ENCODE measurements at places on chromosomes 11 and 22. TPM values are rescaled to one million over a fixed set of nuclear protein-coding genes. Genes with fewer than 3 reads are reported as not detected.

GRCh38 chr11:33452836-33453624 lies 195.8 kb downstream of the HIPK3 start:
- no peaks in the 10 kb centered on the region for H3K36me3 ChIP-seq
- DNase-seq = no peak

DNA sequence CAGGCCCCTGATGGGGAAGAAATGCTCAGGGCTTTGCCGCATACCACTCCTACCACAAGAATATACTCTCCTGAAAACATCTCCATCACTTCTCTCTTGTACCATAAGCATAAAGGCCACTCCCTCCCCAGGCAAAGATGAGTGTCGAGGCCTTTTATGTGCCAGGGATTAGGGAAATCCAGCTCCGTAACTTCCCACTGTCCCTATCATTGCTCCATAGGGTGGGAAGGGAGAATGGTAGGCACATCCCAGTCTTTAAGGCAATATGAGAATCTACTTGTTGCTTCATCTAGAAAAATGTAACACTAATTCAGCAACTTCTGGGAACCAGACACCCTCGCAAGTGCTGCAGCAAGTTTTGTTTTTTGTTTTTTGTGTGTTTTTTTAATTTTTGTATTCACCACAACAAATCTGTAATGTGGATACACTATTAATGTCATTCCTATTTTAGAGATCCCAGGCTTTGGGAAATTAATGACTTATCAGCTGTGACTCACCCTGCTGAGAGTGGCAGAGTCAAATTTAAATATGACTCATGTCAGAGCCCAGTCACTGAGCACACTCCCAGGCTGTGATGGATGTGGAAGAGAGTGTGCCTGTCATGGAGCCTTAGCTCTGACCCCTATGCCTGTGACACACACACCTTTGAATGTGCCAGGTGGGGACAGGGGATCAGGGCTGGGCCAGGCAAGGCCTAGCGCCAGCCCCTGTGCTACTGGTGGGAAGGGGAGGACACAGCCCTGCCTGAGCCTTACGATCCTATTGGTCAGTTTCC lies 23.4 kb downstream of the PANX1 start:
- H3K27me3 ChIP-seq = no peaks in the 10 kb centered on the region
- no peak overlapping the region for H3K4me3 ChIP-seq
- peaks cover 22% of the 10 kb centered on the region for H3K4me1 ChIP-seq
- no peak overlapping the region for H3K27ac ChIP-seq
- DNase-seq = no peak
- no peaks in the 10 kb centered on the region for H3K36me3 ChIP-seq

GRCh38 chr22:45484742-45485141 lies 17.9 kb upstream of the FBLN1 start:
- no peaks in the 10 kb centered on the region for H3K4me1 ChIP-seq
- no peak overlapping the region for H3K27ac ChIP-seq
- no peak for DNase-seq

CTSW gene
- total RNA-seq = not detected

GRCh38 chr11:134676516-134677287 lies 264.7 kb upstream of the B3GAT1 start:
- H3K27me3 ChIP-seq = no peaks in the 10 kb centered on the region
- H3K4me3 ChIP-seq = no peak overlapping the region
- no peaks in the 10 kb centered on the region for H3K4me1 ChIP-seq
- DNase-seq = no peak
- no peaks in the 10 kb centered on the region for H3K36me3 ChIP-seq
